Activated CD4-positive, alpha-beta T cell treated with anti-CD3 and anti-CD28 coated beads for 48 hours (primary cell): ENCODE measurements at places on chromosomes 2 and 18.

DNA sequence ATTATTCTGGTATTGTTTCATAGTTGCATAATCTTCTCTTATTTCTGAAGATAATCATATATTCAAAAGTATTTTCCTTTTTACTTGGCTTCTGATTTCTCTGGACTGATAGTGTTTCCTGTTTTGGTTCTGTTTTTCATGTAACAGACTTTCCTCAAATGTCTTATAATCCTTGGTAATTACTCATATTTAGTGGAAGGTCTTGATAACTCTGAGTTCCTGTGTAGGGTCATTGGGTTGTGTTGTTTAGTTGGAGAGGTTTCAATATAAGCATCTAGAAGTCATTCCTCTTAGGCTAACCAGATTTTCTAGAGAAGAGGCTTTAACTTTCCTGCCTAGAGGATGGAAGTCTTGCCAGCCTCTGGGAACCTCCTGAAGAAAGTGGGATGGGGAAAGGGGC lies 23.8 kb downstream of the MFSD6 start:
- no peak for DNase-seq

GRCh38 chr2:53785366-53785765 lies 1.4 kb downstream of the ASB3 start:
- no peak for DNase-seq

DNA sequence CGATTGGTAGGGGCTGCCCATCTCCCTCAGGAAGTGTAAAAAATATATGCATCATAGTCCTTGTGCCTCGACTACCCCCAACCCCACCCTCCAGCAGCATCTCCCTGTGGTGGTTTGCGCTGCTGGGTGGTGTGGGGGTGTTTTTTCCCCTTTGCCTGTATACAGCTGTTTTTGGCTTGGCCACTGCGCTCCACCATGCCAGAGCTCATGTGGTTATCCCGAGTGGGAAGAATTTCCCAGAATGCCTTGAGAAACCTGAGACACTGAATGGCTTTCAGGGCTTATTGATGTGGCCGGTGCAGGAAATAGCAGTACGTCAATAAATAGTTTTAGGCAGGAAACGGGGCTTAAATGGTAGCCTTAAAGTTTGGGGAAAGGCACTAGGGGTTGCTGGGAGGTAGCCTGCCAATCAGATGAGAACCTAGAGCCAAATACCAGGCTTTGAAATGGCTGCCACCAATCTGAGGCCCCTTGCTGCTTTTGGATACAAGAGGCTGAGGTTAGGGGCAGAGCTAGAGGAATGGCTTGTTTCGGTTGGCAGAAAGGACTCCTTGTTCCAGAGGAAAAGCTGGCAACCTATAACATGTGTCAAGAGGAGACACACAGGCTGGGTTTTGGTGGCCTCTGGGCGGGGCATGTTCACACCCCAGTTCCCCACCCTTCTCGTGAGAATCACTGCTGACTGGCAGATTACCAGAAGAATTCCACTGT lies 144.1 kb downstream of the SMAD7 start:
- peak; percentile 21 for DNase-seq

DNA sequence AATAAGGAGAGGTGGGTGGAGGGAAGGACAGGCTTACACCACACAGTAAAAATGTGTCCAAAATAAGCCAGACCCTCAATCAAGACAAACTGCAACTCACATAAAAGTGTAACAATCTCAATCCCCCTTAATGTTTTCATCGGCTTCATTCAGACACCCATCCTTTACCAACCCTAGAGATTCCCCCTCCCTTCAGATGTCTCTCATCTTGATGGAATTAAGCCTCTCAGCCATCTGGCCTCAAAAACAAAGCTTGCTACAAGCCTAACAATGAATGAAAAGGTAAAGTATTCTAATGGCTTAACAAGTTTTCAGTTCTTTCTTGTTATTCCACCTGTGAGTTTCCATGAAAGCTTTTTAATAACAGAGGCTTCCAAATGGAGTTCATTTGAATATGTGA lies 5.2 kb downstream of the RTTN start:
- DNase-seq: no peak

GRCh38 chr18:39796393-39796792 lies 2158.6 kb upstream of the PIK3C3 start:
- no peak for DNase-seq

GRCh38 chr2:28359222-28360057 lies 33.2 kb upstream of the FOSL2 start:
- peak; percentile 86 for DNase-seq

GRCh38 chr2:190781604-190782198 lies 98.9 kb upstream of the GLS start:
- DNase-seq: peak; percentile 70

DNA sequence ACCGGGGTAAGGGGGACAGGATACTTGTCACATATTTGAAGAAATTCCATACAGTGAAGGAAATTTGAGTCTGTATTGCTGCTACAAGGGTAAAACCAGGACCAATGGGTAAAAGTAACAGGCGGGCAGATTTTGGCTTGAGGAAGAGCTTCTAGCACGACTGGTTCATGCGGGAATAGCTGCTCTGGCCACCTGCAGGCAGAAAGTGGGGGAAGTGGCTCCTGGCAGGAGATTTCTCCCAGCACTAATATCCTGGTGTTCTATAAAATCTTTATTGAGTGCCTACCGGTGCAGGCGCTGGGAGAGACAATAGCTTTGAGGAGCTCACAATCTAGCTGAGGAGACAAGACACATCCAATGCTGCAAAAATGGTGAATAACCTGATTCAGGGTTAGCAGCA lies 198.5 kb downstream of the LOXHD1 start:
- no peak for DNase-seq

DNA sequence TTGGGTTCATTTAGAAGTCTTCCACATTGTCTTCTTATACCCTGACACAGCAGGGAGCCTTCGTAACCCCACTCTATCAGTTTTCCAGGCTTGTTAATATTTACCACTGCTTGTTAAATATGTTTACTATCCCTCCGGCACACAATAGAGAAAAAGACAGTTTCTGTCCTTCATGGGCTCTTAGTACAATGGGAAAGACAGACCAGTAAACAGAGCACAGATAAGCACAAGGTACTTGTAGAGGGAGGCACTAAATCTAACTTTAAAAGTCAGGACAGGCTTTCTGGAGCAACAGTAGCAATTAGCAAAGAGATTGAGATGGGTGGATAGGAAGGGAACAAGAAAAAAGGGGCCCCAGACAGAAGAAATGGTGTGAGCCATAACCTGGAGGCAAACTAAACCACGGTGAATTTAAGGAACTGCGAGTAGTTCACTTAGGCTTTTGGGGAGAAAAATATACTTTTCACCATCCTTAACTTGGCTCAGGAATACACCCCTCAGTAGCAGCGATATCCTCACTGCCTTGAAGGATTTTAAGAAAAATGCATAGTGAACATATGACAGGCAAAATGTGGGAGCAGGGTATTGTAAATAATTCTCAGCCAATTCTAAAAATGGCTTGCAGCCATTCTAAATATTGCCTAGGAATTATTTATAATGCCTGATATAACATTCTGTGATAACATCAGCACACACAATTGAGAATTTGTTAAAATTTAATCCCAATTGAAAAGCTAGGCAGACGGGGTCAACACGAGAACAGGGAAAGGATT lies 383.7 kb downstream of the CDH2 start:
- no peak for DNase-seq

- no peak for DNase-seq
Observed at GRCh38 chr2:222050981-222051380, 247.8 kb downstream of the PAX3 start.

DNA sequence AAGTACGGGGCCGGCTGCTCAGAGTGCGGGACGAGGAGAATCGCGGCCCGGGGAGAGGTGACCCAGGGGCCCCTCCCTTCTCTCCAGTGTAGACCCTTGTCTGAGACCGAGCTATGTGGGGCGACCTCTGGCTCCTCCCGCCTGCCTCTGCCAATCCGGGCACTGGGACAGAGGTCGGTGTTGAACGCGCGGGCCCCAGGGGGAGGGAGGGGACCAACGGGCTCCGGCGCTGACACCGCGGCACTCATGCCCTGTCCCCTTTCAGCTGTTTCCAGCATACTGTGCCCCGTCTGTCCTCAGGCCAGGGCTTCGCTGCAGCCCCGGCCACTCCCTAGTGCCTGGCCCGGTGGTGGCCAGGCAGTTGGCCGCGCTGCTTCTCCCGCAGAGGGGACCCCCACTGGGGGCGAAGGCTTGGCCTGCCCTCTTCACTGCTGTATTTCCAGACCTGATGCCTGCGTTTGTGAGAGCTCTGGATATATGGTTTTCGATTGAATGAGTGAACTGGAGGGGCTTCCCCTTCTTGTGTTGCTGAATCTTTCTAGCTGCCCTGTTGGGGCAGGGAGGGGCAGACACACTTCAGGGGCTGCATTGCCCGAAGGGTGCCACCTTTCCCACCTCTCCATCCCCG lies 809 bp downstream of the DBI start:
- DNase-seq: peak; percentile 69

DNA sequence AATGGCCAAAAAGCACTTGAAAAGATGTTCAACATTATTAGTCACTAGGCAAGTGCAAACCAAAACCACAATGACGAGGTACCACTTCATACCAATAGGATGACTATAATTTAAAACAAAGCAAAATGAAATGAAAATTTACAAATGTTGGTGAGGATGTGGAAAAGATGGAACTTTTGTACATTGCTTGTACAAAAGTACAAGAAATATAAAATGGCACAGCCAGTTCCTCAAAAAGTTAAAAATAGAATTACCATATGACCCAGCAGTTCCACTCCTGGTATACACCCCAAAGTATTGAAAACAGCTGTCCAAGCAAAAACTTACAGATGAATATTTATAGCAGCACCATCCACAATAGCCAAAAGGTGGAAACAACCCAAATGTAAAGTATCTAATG lies 107.8 kb upstream of the XPO1 start:
- DNase-seq: no peak

GRCh38 chr2:214376618-214377285 lies 34.1 kb upstream of the VWC2L start:
- DNase-seq: no peak

DNA sequence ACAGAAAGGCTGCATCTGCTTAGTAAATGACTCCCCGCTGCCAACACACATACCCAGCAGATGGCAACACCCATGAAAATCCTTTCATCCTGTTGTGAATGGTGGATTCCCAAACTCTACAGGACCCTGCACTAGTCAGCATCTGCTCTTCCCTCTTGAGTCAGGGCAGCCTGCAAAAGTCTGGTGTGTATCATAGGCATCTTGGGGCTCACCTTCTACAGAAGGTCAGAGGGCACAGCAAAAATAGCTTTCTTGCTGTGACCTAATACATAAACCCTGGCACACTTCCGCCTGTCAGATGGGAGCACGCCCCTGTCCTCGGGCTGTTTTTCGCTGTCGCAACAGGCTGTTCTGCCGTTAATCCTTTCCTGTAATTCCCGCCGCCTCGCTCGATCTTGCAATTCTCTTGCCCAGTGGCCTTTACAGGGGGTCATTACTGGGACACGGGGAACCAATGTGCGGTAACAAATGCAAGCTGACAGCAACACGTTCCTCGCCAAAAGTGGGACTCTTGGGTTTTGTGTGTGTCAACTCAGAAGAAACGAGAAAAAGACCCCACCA lies 19.9 kb upstream of the SCYGR1 start:
- DNase-seq: no peak

- DNase-seq: no peak
Observed at GRCh38 chr2:216715402-216715974, 20.1 kb upstream of the IGFBP5 start.

- DNase-seq: no peak
Observed at GRCh38 chr18:29076645-29077044, 899.7 kb upstream of the CDH2 start.

DNA sequence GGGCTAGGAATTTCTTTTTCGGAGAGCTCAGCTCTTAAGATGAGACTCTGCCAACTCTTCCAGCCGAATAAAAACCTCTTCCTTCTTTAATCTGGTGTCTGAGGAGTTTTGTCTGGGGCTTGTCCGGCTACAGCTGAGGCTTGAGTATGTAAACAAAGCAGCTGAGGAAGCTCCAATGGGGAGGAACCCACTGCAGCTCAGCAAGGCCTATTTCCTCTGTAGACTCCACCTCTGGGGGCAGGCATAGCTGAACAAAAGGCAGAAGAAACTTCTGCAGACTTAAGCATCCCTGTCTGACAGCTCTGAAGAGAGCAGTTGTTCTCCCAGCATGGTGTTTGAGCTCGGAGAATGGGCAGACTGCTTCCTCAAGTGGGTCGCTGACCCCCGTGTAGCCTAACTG lies 838.7 kb downstream of the CCDC85A start:
- DNase-seq: no peak

GRCh38 chr2:200137691-200138090 lies 168.8 kb upstream of the SPATS2L start:
- DNase-seq: no peak

DNA sequence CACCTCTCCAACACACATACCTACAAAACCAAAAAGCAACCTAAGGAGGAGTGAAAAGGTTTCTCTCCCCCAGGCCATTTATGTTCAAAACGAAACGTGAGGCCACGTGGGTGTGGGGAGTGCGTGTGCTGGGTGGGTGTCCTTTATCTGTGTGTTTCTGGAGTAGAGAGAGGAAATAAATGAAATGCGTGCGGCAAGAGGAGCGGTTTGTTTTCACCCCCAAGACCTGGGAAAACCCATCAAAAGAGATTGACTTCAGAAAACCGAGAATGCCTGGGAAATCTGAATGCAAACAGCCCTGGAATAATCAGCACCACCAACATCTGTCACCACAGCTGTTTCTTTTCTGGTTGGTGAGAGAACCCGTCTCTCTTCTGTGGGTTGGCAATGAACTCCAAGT lies 137.4 kb downstream of the INSIG2 start:
- no peak for DNase-seq

- DNase-seq: no peak
Observed at GRCh38 chr18:41456831-41457230, 498.2 kb upstream of the PIK3C3 start.

DNA sequence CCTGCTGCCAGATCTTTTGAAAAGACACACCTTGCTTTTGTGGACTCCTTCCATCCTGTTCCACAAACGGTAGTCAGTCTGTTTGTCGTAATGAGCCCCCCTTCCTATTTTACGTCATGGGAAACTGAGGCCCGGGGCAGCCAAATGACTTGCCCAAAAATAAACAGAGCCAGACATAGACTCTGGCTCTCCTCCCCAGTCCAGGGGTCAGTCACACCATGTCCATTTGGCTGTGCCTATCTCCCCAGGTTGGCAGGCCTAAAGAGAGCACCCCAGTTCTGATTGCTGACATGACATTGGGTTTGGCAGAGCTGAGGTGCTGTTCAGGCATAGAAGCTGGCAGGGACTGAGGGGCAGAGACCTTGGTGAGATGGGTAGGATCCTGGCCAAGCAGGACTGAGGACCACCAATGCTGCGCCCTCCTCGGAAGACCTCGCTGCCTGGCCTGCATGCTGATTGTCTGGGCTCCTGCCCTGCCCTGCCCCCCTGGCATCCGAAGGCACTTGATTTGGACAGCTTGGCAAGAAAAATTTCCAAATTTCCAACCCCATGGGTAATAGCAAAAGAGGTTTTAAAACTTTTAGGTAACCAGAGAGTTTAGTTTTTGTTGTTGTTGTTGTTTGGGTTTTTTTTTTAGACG lies 335.4 kb downstream of the DYSF start:
- no peak for DNase-seq

- no peak for DNase-seq
Observed at GRCh38 chr2:10591207-10591606, 98.6 kb downstream of the NOL10 start.

GRCh38 chr18:23573626-23574431 lies 12.5 kb downstream of the NPC1 start:
- peak; percentile 46 for DNase-seq

- no peak for DNase-seq
Observed at GRCh38 chr2:85310330-85310729, 17.5 kb downstream of the TGOLN2 start.

- no peak for DNase-seq
Observed at GRCh38 chr2:144181001-144181400, 338.9 kb downstream of the ZEB2 start.

GRCh38 chr18:37393945-37394609 lies 171.5 kb downstream of the CELF4 start:
- DNase-seq: peak; percentile 2
